ENCODE measurements at places on chromosomes 6 and 20. TPM values are rescaled to one million over a fixed set of nuclear protein-coding genes. Genes with fewer than 3 reads are reported as not detected.

Gene SIGLEC1
- total RNA-seq, result not detected

Gene DACT2
- total RNA-seq, result not detected

Gene MROH8
- total RNA-seq, result 3.3 TPM

Gene SOBP
- total RNA-seq, result 4.3 TPM

Gene ANGPT4
- total RNA-seq, result 0.02 TPM

Gene IL20RA
- not detected for total RNA-seq

Gene NELFCD
- 66.5 TPM for total RNA-seq

Gene ENPP5
- total RNA-seq, result not detected

All from HT1080 (cell line).